ENCODE measurements at places on chromosomes 6 and 20. TPM values are rescaled to one million over a fixed set of nuclear protein-coding genes. Genes with fewer than 3 reads are reported as not detected.

ENPP4 gene
- total RNA-seq, result 0.99 TPM

KCNG1 gene
- 3.0 TPM for total RNA-seq

FAXC gene
- total RNA-seq, result 0.54 TPM

MTG2 gene
- total RNA-seq, result 15.3 TPM

CLPSL2 gene
- not detected for total RNA-seq

MTO1 gene
- total RNA-seq, result 33.5 TPM

DOK5 gene
- 85.6 TPM for total RNA-seq

COL21A1 gene
- total RNA-seq, result 29.5 TPM

HS3ST5 gene
- 0.09 TPM for total RNA-seq

KIF25 gene
- not detected for total RNA-seq

MMP24 gene
- total RNA-seq, result 0.16 TPM

CDSN gene
- not detected for total RNA-seq

SLC52A3 gene
- total RNA-seq, result not detected

GRM1 gene
- under 0.01 TPM for total RNA-seq

PERP gene
- total RNA-seq, result 25.0 TPM

TREM2 gene
- total RNA-seq, result not detected

ATG5 gene
- total RNA-seq, result 31.0 TPM

IMPG1 gene
- not detected for total RNA-seq

CARMIL1 gene
- total RNA-seq, result 23.9 TPM

SLC17A3 gene
- 1.1 TPM for total RNA-seq

SLC22A3 gene
- total RNA-seq, result 1.5 TPM

HSPA12B gene
- 0.18 TPM for total RNA-seq

GABRR1 gene
- not detected for total RNA-seq

GLYATL3 gene
- total RNA-seq, result not detected

ATXN1 gene
- 39.3 TPM for total RNA-seq

PRDM1 gene
- 1.4 TPM for total RNA-seq

LTB gene
- total RNA-seq, result not detected

NKAIN2 gene
- not detected for total RNA-seq

CALHM5 gene
- total RNA-seq, result 6.8 TPM

LAMP5 gene
- 0.18 TPM for total RNA-seq

ID4 gene
- total RNA-seq, result 18.0 TPM

ASXL1 gene
- 85.9 TPM for total RNA-seq

HMGCLL1 gene
- not detected for total RNA-seq

TMEM217 gene
- 0.09 TPM for total RNA-seq

CNBD2 gene
- 2.2 TPM for total RNA-seq

C4A gene
- 33.5 TPM for total RNA-seq

MAP3K5 gene
- total RNA-seq, result 15.5 TPM

SLC17A1 gene
- not detected for total RNA-seq

All from fibroblast of the aortic adventitia (primary cell).